ENCODE measurements at places on chromosomes 3 and 15. TPM values are rescaled to one million over a fixed set of nuclear protein-coding genes. Genes with fewer than 3 reads are reported as not detected.

GRCh38 chr3:194906229-194906629 is 220.5 kb downstream of the FAM43A start:
- H3K27ac ChIP-seq = no peak overlapping the region
- H3K36me3 ChIP-seq = no peaks in the 10 kb centered on the region
- H3K4me1 ChIP-seq = no peaks in the 10 kb centered on the region
- DNase-seq = no peak
- no peaks in the 10 kb centered on the region for H3K27me3 ChIP-seq

GRCh38 chr3:87901141-87901540 is 157.7 kb downstream of the CGGBP1 start:
- no peaks in the 10 kb centered on the region for H3K4me1 ChIP-seq
- DNase-seq = no peak
- no peaks in the 10 kb centered on the region for H3K27me3 ChIP-seq
- no peak overlapping the region for H3K4me3 ChIP-seq
- H3K27ac ChIP-seq = no peak overlapping the region

GRCh38 chr3:127296166-127296565 is 8.3 kb upstream of the PRR20G start:
- H3K27me3 ChIP-seq = no peaks in the 10 kb centered on the region
- no peaks in the 10 kb centered on the region for H3K36me3 ChIP-seq
- no peak overlapping the region for H3K4me3 ChIP-seq
- DNase-seq = no peak
- no peaks in the 10 kb centered on the region for H3K4me1 ChIP-seq

Gene IL12A
- 1.2 TPM for total RNA-seq

Gene GRK7
- 0.14 TPM for total RNA-seq

Gene CADM2
- total RNA-seq = not detected
